RWPE2 (cell line): ENCODE measurements at places on chromosomes 1 and 21.

GRCh38 chr1:228072658-228073043, 9.9 kb upstream of the ARF1 start:
- DNase-seq = no peak

DNA sequence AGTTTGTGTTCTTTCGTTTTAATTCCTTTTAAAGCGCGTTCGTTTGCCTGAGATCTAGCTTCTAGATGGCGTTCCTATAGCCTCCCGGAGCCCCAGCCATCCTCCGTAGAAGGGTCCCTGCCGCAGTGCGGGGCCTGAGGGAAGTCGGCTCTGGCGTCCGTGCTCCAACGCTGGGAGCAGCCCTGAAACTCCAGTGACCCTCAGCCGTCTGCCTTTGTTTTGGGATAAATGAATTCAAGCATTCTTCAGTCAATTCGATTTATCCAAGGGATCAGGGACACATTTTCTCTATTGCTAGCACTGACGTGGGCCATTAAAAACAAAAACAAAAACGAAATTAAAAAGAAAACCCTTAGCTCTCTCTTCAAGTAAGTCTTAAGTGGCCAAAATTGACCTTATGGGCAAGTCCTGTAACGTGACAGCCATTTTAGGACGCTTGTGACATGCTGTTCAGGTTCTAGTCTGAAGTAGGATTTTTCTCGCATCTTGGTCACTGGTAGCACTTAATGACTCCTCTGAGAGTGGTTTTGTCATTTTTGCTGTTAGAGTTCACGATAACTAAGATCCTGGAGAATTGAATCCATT, 742 bp upstream of the HSPA13 start:
- DNase-seq = no peak

GRCh38 chr1:214660900-214661299, 57.9 kb downstream of the CENPF start:
- no peak for DNase-seq

- DNase-seq = no peak
Observed at GRCh38 chr1:2558861-2559260, 2.7 kb downstream of the TNFRSF14 start.

DNA sequence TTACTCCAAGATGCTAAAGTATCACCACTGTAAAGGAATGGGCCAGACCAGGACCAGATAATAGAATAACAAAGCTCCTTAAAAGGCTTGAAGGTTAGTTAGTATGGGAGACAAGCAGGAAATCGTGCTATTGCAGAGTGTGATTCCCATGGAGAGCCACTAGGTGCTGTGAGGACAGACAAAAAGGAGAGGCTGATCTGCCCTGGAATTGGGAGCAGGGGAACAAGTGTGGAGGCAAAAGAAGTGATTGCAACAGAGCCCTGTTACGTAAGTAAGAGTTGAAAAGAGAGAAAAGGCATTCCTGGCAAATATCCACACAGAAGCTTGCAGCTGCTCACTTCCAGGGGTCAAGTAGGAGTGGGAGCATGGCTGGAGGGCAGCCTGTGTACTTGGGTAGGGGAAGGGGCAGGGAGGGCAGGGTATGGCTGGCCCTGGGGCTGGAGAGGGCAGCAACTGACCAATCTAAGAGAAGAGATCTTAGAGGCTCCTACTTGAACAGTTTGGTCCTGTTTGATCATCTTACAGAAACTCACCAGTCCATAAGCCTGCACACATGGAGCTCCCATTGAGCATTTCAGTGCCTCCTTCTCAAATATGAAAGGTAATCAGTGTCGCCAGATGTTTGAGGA, 207.7 kb upstream of the GJB5 start:
- no peak for DNase-seq

GRCh38 chr1:23506376-23507107, 22.6 kb upstream of the ASAP3 start:
- DNase-seq = no peak

GRCh38 chr1:210446479-210446878, 117.8 kb downstream of the HHAT start:
- no peak for DNase-seq

DNA sequence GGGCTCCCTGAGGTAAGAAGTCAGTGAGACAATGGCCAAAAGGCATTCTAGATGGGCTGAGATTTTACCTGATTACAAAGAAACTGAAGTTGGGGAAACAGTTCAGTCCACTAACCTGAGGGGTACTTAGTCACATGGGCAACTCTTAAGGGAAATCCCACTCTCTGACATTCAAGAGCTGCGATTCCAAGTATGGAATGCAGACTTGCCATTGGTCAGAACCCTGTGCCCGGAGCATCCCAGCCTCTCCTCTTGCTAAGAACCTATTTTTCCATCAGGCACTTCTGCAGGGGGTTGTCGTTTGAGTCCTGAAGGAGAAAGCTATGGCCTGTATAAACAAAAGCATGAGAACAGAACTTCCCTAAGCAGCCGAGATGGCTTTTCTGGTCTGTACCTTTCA, 434.9 kb upstream of the DAB1 start:
- no peak for DNase-seq

DNA sequence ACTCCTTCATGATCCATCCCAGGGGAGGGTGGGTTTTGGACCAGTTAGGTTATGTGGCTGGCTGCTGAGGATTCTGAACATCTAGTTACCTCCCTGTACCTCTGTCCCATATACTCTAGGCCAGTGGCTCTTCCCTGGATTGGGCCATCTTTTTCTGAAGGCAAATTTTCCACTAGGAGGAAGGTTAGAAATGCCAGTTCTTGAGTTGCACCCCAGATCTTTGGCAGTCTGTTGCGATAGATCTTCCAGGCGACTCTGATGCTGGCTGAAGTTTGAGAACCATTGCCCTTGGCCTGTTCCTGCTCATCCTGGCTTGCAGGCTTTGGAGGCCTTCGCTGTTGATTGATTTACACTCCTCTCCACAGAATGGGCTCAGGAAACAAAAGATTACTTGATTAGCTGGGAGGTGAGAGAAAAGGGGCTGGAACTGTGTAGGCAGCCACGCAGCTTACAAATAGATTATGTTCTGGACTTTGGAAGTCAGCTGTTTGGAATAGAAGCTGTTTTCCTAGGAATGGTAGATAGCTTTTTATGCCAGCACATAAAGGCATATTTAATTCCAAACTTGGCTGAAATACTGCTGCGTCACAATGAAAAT, 110.1 kb downstream of the MRPS6 start:
- DNase-seq = no peak

DNA sequence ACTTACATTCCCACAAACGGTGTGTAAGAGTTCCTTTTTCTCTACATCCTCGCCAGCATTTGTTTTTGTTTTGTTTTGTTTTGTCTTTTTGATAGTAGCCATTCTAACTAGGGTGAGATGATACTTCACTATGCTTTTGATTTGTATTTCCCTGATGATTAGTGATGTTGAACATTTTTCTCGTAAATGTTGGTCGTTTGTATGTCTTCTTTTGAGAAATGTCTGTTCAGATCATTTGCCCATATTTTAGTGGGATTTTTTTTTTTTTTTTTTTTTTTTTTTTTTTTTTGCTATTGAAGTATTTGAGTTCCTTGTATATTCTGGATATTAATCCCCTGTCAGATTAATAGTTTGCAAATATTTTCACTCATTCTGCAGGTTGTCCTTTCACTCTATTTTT, 19.2 kb upstream of the GPR161 start:
- no peak for DNase-seq

DNA sequence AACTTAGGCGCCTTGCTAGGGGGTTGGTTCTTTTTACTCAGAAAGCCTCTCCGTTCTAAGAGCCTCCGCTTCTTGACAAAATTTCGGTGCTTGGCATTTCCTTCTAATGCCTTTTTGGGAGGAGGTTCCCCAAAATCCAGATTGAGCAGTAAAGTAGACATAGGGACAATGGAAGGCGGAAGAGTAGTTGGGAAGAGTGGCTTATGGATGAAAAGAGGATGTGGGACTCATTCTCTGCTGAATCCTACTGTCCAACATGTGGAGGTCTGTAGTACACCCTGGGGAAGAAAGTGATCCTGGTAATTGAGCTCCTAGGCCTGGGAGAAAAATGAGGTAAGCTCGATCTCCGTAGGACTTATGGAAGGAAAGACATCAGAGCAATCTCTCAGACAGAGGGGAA, 777 bp upstream of the METTL25B start:
- no peak for DNase-seq

DNA sequence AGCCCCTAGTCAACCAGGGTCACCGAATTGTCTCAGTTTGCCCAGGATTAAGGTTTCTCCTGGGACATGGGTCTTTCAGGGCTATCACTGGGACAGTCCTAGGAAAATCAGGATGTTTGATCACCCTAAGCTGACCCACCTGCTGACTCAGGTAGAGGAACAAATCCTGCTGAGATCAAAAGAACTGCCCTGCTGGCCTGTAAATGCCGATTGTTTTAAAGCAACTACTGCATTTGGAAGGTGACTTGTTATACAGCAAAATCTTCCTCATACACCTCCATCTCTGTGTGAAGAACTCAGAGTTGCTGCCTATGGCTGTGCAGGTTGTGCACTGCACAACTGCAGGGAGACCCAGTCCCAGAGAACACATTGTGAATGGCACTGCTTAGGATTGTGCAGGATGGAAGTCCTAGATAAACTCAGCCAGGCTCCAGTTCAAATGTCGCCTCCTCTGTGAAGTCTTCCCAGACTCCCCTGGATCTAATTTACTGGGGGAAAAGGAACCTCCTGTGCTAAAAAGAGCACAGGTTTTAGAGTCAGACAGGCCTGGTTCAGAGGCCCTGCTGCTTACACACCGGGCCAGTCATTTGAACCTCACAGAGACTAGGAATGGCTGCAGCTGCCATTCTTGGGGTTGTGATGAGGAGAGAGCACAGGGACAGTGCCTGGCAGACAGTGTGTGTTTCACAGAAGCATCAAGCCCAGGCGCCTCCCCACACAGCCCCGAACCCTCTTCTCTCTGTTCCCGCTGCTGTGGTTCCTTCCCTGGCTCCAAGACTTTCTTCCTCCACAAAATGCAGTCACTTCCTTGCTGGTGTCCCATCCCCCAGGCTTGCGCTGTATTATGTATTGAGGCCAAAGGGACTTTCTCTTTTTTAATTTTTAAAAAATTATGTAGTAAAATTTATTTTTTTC, 23.2 kb upstream of the LRP8 start:
- peak; percentile 32 for DNase-seq

GRCh38 chr1:227942021-227942715, 5.6 kb downstream of the WNT9A start:
- peak; percentile 10 for DNase-seq

DNA sequence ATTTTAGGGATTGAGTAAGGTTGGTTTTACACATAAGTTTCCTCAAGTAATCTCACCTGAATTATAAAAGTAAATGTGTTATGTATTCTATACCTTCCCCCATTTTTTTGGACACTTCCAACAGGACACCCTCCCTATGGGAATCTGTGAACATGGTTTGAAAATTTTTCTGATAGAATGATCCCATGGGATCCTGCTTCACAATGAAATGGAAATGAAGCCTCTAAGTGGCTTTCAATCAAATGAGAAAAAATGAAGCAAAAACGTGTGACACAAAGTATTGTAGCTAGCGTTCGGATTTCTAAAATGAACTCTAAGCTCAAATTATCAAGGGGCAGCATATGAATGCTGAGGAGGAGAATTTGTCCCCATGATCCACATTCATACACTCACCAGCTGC, 1006.8 kb downstream of the ADGRL2 start:
- no peak for DNase-seq

GRCh38 chr1:55211863-55212262, 3.3 kb downstream of the USP24 start:
- DNase-seq = no peak

DNA sequence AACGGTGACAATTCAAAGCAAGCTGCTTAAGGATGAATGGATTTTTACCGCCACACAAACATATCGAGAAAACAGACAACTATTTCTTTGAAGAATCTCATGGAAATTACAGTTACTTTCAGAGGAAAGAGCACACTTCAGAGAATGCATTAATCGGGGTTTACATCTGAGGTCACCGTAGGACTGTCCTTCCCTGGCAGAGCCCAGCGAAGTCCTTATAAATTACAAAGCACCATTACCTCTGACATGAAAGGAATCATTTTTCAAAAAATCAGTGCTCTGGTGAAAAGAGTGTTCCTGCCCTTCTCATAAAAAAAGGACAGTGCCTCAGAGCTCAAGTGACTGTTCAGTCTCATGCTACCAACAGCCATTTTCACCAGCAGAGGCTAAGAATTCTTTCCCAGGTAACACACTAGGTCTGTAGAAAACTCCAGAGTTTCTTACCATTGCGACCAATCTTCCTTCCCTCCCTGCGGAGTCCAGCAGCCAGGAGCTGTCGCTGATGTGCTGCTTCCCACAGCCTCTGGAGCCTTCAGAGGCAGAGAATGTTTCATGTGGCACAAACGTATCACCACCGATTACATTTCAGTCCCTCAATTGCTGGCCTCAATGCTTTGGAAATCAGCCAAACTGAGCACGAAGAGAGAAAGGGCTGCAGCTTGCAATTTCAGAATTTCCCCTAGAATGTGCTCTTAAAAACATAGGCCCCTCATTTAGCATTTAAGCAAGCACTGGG, 75.4 kb downstream of the PLD5 start:
- DNase-seq = no peak

- no peak for DNase-seq
Observed at GRCh38 chr1:19817160-19817559, 2.1 kb upstream of the RNF186 start.

DNA sequence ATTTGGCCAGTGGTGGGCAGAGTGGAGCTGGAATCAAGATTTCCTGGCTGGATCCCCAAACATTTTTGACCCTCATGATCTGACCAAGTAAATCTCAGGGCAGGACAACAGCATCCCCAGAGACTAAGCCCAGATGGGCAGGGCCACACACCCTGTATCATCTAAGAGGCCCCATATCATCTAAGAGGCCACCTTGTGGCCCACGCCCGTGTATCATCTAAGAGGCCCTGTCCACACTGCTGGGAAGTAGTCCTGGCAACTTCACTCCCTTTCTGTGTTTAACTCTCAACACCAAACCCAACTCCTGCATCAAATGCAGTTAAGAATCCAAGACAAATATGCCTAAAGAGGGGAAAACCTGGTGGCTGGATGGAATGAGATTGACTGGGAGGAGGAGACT, 81.6 kb upstream of the SSX2IP start:
- DNase-seq = no peak

- DNase-seq = no peak
Observed at GRCh38 chr1:36465731-36466369, 1.7 kb upstream of the MRPS15 start.

- no peak for DNase-seq
Observed at GRCh38 chr1:206490771-206491405, 16.4 kb upstream of the RASSF5 start.
